KBM-7 (cell line): ENCODE measurements at places on chromosomes 7 and 10.

DNA sequence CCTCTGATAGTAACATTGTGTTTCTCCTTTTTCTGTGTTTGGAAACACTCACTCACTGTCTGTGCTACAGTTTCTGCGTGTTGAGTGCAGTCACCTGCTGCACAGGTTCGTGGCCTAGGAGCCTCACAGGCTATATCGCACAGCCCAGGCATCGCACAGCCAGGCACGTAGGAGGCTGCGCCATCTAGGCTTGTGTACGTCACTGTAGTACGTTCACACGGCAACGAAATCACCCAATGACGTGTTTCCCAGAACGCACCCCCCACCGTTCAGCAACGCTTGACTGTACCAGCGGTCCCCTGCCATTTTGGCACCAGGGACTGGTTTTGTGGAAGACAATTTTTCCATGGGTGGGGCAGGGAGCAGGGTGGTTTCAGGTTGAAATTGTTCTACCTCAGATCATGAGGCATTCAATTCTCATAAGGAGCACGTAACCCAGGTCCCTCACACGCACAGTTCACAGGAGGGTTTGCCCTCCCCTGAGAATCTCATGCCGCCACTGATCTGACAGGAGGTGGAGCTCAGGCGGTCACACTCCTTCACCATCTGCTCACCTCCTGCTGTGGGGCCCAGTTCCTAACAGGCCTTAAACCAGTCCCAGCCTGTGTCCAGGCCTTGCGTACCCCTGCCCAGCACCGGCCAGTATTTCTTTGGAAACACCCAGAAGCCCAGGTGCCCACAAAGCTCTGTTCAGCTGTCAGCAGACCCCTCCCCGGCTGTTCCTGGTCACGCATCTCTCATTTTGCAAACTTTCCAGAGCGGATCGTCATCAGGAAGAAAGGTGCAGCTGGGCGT is 23.2 kb upstream of the PRKAR1B start:
- DNase-seq: no peak

- DNase-seq: no peak
These were observed 28.9 kb upstream of the ASAH2 start for GRCh38 chr10:50280049-50280841.

DNA sequence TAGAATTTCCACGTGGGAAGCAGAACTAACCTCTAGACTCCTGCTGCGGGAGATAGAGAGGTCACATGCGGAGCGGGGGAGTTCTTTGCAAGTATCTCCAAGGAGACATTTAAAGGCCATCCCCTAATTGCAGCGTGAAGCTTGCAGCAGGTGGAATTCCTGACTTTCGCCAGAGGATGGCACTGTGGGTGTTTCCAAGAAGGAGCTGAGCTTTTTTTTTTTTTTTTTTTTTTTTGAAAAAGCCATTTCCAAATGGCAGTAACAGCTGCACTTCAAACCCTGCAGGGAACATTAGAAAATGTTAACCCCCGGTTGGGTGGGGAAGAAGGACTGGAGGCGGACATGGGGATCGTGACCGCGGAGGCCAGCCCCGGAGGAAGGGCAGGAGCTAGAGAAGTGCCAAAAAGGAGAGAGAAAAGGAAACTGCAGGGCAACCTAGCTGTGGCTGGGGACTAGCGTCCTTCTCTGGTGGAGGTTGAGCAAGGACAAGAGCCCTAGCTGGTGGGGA is 487.7 kb downstream of the TYW1 start:
- DNase-seq: peak; percentile 69

DNA sequence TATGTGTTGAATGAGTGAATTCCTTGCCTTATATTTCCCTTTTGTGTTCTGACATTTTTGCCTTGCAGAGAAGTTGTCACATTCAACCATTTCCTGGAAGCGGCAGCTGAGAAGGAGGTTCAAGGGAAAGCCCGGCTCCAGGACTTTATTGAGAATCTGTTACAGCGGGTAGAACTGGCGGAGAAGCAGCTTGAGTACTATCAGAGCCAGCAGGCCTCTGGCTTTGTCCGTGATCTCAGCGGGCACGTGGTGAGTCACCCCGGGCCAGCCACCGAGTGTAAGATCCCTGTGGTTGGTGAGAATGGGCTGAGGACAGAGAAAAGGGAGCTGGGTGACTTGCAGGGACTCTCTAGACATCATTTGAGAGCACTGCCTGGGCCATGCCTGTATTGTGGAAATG is 14.2 kb downstream of the ZNF365 start:
- DNase-seq: no peak

DNA sequence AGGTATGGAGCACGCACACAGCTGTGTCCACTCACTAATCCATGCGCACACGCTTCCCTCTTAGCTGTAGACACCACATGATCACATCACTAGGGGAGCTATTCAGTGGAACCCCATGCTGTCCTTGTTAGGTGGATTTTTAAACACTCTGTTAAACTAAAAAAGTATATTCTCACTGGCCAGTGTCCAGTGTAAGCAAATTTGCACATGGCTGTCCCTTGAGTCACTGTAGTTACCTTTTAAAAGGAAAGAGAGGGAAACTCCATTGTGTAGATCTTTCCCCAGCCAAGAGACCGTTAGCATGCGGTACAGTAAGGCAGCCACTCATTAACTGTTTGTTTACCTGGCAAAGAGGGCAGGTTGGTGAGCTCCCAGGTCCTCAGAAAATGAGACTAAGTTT is 81.6 kb upstream of the INSYN2A start:
- DNase-seq: no peak

- DNase-seq: no peak
These were observed 56.1 kb downstream of the MGMT start for GRCh38 chr10:129523031-129523722.

- no peak for DNase-seq
These were observed 123.6 kb downstream of the RNF216 start for GRCh38 chr7:5657901-5658300.

DNA sequence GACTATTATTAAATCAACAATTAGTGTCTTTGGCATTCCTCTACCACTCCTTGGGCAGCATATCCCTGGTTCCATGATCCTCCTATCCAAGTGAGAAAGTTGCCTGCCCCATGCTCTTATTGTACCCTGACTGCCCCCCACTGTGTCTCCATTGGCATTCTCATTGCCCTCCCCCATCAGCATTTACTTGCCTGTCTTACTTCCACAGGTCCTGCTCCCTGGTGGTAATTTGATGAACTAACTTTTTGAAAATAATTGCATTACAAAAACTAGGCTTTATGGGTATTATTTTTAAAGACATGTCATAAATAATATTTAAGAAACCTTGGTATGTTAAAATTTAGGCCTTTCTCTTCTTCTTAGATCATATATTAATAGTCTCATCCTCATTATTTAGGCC is 346.4 kb downstream of the PCLO start:
- DNase-seq: no peak

DNA sequence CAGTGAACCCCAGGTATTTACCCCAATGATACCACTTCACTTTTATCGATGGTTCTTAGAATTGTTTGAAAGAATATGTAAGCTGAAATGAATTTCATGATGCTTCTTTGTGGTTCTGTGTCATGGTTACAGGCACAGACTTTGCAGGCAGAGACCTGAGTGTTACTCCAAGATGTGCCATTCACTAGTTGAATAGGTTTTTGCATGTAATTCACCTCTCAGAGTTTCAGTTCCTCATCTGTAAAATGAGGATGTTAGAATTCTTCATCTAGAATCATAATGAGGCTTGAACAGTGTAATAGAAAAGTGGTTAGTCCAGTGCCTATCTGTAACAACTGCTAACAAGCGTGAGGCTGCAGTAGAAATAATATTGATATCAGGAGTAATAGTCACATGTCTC is 54.6 kb downstream of the VSTM2A start:
- no peak for DNase-seq

DNA sequence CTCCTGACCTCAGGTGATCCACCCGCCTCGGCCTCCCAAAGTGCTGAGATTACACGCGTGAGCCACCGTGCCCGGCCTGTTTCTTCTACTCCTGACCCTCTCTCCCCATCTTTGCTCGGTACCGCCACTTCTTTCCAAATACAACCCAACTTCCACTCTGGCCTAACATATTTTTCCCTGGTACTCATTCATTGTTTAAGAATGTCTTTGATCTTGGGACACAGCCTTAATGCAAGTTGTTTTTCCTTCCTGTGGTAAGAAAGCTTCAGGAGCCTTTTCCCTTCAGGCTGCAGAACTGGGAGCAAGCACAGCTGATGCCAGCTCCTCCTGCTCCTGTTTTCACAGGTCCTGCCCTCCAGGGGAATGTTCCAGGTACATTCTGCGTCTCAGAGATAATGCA is 13.7 kb downstream of the CALML3 start:
- no peak for DNase-seq

DNA sequence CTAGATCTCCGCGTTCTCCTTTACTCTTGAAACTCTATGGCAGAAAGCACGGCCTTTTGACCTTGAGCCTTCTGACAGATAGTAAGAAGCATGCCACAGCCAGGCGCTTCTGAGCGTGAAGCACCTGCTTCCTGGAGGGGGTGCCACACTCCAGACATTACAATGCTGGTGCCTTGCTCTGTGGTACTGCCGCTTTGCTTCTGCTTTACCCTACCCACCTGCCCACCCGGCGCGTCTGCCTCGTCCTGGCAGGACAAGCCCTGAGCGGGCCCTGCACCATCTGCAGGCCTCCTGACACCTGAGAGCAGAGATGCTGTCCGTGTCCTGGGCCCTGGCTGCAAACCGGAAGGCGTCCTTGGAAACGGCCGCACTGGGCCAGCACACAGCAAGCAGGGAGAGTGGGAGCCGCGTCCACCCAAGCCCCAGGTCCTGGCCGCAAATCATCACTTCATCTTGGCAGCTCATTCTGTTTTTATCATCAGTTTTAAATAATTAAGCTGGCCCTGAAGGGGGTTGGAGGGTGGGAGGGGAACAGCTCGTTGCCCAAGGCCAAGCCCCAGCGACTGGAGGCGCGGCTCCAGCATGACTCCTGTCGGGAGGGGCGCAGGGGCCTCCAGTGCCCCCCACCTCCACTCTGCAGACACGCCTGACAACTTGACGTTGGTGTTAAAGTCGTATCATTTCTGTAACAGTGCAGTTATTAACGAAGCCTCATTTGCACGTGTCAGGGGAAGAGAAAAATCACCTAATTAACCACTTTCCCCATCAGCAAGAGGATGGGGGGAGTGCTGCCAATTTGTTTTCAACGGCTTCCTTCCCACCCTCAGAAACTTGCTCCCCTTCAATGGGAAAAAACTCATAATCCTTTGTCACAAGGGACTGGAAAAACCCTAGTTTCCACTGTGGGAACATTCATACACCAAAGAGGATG is 132.2 kb downstream of the MAD1L1 start:
- peak; percentile 49 for DNase-seq

GRCh38 chr7:707296-708000 is 19.1 kb upstream of the DNAAF5 start:
- DNase-seq: no peak

DNA sequence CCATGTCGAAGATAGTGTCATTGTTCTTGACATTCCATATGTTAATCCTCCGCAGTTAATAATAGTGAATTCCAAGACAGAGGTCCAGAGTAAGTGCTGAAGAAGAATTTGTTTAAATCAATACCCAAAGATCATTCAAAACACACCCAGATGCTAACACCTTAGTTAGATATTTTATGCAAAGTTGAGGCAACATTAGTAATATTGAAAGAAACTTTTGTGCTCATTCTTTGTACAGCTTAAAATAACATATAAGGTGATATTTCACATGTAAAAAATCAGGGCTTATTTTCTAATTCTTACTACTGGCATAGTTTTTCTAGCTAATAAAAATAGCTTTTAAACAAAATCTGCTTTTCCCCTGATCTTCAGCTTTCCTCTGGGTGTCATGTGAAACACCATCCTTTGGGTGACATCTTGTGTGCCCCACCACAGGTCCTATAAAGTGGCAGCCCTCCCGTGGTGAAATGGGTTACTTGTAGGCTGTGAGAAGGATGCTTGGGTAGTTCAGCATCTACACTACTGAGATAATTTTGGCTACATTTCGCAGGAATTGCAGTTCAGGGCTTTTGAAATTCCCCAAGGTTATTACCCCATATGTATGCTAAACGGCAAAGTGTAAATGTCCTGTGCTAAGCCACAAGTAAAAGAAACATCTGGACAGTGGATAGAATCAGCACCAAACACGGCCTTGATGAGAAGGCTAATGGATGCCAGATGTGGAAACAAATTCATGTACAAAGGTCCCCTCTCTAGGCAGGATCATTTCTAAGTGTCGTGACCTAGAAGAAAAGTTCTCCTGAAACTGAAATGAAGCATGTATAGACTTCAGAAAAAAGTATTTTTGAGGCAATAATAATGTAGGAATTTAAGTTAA is 105.4 kb downstream of the GRM3 start:
- no peak for DNase-seq

GRCh38 chr7:83702446-83702845 is 53.5 kb upstream of the SEMA3E start:
- DNase-seq: no peak

GRCh38 chr7:22443370-22444180 is 56.4 kb downstream of the STEAP1B start:
- peak; percentile 76 for DNase-seq

DNA sequence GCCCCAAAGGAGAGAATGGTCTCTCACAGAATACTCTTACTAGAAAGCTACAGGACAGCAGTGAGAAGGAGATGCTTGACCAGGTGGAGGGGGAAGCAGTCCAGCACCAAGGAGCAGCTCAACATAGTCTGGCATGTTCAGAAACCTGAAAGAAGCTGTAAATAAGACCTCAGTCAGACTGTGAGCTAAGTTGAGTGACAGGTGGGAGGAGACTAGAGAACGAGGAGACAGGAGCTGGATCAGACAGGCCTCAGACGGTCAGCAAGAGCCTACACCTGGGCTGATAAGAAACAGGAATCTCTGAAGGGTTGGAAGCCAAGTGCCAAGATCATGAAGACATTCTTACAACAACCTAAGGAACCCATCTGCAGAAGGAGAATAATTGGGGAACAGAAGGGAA is 54.5 kb downstream of the ELMO1 start:
- DNase-seq: no peak

GRCh38 chr10:24605141-24605540 is 118.5 kb downstream of the ARHGAP21 start:
- no peak for DNase-seq

- DNase-seq: no peak
These were observed 235.6 kb upstream of the POM121L12 start for GRCh38 chr7:52799817-52800216.

DNA sequence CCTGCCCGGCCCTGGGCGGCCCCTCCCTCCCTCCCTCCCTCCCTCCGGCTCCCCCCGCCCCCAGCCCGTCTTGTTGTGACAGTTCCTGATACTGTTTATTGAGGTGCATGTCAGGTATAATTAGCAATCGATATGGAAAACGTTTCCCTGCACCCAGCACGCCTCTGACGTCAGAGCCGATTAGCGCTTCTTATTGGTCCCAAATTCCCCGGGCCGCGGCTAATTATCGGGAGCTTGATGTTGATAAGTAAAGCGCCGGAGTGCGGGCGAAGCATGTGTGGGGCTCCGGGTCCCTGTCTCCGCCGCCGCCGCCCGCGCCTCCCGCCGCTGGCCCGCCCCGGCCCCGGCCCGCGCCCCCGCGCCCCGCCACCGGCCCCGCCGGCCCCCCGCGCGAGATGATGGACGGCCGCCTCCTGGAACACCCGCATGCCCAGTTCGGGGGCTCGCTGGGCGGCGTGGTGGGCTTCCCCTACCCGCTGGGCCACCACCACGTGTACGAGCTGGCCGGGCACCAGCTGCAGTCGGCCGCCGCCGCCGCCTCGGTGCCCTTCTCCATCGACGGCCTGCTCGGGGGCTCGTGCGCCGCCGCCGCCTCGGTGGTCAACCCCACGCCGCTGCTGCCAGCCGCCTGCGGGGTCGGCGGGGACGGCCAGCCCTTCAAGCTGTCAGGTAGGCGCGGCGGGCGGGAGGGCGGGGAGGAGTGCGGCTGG is at the start of gene UNCX:
Gene UNCX, plus strand, starts transcription at position 250 of the 710 bp plus-strand sequence. Its CDS starts 146 bp downstream, at position 396.
- DNase-seq: no peak
